ENCODE measurements at places on chromosomes 11 and 22.
A peak's percentile ranks its signal among the peaks of the same experiment; 100 is the strongest.

DNA sequence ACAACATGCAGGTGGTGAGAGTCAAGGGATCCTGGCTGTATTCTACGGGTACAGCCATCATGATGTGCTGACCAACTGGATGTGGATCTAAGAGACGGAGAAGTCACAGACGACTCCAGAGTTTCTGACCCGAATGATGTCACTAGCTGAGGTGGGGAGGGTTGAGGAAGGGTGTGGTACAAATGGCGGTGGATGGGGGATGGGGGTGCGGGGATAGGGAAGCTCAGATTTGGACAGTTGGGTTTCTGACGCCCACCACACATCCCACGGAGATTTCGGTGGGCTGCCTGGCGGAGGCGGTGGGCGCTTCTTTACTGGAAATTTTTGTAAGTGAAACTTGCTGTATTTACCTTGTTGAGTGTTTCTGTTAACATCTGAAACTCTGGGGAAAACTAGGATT, 126.7 kb downstream of the OSBP2 start:
- DNase-seq, result no peak

DNA sequence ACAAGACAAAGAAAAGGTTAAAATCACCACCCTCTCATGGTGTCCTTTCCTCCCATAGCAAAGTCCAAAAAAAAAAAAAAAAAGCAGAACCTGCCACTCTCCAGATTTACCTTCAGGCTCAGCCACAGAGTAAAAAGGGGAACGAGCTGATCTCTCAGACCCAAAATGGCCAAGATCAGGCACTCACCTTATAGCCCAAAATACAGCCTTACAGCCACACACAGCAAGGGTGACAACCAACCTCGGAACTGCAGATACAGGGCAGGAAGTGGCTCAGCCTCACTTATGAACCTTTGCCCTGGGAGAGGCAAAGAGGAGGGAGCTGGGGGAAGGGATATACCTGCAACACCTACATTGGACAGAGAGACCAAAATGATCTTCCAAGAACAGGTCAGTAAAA, 4.5 kb downstream of the FHIP1B start:
- no peak for DNase-seq

- no peak for DNase-seq
Observed at GRCh38 chr11:12137938-12138731, 27.7 kb downstream of the MICAL2 start.

- no peak for DNase-seq
Observed at GRCh38 chr11:120231963-120232362, 8.0 kb upstream of the POU2F3 start.

DNA sequence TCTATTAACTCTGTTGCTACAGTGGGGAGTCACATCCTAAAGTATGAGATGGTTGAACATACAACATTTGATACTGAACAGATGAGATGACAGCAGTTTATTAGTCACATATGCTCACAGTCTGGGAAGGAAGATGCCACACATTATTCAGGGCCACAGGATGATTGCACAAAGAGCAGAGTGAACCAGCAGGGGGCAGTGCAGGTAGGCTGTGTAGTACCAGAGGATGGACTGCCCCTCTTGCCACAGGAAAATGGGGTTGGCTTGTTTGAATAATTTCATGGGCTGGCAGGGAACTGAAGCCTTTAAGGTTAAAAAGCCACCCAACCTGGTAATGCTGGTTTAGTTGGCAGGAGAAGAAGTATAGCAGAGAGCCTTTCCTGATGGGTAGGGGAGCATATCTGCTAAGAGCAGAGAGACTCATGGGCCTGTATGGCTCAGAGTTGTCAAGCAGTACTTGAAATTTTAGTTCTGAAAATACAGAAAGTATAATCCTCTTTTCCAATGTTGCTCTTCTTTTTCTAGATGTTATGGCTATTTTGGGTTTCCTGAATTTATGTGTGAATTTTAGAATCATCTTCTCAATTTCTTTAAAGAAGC, 180.4 kb upstream of the B3GAT1 start:
- DNase-seq, result no peak

GRCh38 chr11:46513934-46514342, 79.9 kb downstream of the AMBRA1 start:
- DNase-seq, result no peak

DNA sequence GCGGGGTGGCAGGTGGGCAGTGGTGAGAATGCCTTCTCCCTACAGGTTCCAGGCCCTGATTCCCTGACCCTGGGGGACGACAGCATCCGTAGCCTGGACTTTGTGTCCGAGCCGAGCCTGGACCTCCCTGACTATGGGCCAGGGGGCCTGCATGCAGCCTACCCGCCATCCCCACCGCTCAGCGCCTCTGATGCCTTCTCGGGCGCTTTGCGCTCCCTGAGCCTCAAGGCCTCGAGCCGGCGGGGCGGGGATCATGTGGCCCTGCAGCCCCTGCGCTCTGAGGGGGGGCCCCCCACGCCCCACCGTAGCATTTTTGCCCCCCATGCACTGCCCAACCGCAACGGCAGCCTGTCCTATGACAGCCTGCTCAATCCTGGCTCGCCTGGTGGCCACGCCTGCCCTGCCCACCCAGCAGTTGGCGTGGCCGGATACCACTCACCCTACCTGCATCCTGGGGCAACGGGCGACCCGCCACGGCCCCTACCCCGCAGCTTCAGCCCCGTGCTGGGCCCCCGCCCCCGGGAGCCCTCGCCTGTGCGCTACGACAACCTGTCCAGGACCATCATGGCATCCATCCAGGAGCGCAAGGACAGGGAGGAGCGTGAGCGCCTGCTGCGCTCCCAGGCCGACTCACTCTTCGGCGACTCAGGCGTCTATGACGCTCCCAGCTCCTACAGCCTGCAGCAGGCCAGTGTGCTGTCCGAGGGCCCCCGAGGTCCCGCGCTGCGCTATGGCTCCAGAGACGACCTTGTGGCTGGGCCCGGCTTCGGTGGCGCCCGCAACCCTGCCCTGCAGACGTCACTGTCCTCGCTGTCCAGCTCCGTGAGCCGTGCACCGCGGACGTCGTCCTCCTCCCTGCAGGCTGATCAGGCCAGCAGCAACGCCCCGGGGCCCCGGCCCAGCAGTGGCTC, 7.9 kb downstream of the CCDC188 start:
- no peak for DNase-seq

DNA sequence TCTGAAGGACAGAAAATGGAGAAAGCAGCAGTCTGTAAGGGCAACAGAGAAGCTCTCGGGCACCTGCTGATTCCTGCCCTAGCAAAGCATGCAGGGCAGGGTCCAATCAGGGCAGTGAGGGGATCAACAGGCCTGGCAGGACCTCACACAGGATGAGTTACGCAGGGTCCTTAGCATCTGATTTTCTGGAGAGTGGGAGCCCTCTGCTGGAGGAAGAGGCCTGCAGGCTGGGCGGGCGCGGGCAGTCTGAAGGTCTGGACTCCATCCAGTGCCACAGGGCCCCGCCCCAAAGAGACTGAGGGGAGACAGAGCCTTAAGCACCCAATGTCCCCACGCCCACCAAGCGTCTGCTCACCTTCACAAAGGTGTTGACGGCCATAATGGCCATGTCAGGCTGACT, 28.9 kb downstream of the AP1B1 start:
- peak; percentile 54 for DNase-seq

GRCh38 chr11:69497221-69497787, 15.8 kb downstream of the LINC01488 start:
- DNase-seq, result peak; percentile 76

- DNase-seq, result no peak
Observed at GRCh38 chr11:134079317-134079716, 10.4 kb downstream of the JAM3 start.

GRCh38 chr22:40624770-40625169, 11.7 kb downstream of the MRTFA start:
- DNase-seq, result no peak

DNA sequence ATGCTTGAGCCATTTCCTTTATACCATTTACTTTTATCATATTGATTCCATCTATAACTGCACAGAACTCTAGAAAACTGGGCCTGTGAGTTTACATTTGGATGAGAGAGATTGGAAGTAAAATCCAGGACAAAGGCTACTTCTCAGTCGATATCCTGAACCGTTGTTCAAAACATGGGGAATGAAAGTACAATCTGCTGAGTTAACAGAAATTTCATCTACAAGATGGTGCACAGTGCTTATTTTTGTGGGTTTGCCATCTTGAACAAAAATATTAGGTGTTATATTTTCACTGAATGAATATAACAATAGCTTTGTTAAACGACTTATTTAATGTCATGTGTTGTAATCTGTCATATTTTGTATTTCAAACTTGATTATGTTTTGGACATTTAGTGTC, 622.6 kb downstream of the LUZP2 start:
- no peak for DNase-seq

DNA sequence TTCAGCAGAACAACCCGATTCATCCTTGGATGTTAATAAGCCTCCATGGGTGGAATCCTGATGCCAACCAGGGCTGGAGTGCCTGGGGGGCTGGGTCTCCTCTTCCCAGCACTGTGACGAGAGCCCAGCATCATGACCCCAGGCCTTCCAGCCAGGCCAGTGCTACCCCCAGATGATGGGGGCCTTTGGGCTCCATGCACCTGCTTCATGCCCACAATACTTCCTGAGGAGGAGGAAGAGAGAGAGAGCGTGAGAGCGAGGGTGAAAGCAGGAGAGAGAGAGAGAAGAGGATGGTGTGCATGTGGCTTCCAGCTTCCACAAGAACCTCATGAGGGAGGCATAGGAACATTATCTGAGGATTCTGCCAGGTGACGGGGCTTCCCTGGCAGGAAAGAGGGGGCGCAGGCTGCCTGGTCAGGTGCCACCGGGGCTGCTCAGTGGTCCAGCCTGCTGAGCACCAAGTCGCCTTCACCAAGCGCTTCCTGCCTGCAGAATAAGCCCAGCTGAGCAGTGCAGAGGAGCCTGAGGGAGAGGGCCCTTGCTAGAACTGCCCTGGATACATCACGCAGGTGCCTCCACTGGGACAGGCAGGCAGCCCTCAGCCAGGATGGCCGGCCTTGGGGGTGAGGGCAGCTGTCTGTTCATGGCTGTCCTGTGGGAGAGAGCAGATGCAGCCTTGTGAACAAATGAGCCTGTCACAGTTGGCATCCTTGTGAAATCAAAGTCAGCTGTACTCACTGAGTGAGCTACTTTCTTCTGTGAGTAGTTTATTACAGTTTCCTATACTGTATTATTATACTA, 243.3 kb upstream of the B3GAT1 start:
- no peak for DNase-seq

All from 8988T (cell line).